ENCODE measurements at places on chromosomes 7 and 10. TPM values are rescaled to one million over a fixed set of nuclear protein-coding genes. Genes with fewer than 3 reads are reported as not detected.

DNA sequence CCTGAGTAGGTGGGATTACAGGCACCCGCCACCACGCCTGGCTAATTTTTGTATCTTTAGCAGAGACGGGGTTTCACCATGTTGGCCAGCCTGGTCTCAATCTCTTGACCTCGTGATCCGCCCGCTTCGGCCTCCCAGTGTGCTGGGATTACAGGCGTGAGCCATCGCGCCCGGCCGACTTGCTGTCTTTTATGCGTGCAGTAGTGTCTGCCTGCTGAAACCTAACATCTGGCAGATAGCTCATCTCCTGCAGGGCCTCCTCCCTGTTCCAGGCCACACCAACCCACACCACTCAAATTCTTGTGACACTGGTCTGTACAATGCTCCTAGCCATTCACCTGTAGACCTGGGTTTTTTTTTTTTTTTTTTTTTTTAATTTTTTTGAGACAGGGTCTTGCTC, 41.5 kb downstream of the BAIAP2L1 start:
- no peak for DNase-seq

DNA sequence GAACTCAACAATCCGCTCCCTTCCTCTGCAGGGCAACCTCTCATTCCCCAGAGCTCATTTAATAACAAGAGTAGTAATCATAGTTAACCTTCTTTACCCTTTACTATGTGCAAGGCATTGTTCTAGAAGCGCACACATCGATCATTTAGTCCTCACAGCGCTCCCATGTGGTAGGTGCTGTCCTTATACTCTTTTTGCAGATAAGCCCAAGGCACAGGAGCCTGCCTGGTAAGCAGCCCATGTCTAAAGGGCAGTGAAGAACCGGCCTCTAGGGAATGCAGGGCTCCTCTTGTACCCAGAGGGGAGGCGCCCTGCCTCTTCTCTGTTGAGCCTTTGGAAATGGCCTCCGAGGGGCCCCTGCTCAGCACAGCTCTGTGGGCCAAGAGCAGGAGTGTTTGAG, 14.3 kb downstream of the CHST3 start:
- DNase-seq = no peak

DNA sequence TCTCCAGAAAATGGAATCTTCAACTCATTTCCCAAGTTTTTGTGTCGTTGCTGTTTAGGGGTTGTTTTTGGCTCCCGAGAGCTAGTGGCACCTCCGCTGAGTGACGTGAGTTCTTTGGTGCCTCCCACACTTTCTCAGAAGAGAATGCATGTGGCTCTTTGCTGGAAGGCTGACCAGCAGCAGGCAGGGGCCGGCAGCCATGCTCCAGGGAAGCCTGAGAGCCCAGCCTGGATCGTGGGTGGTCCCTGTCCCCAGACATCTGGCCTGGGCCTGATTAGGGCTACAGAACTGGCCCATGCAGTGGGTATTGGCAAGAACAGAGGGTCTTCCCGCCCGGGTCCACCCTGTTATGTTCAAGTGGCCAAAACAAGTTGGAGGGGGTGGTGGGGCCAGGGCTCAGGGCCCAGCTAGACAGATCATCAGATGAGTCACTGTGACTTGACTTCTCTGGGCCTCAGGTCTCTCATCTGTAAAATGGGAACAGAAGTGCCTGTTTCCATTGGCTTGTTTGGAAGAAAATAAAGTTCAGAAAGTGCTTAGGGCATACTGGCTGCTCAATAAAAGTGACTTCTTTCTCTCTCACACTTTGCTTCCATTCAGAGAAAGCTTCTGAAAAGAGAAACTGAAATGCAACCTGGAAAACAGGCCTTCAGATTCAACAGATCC, 83.1 kb downstream of the STRA8 start:
- no peak for DNase-seq

DNA sequence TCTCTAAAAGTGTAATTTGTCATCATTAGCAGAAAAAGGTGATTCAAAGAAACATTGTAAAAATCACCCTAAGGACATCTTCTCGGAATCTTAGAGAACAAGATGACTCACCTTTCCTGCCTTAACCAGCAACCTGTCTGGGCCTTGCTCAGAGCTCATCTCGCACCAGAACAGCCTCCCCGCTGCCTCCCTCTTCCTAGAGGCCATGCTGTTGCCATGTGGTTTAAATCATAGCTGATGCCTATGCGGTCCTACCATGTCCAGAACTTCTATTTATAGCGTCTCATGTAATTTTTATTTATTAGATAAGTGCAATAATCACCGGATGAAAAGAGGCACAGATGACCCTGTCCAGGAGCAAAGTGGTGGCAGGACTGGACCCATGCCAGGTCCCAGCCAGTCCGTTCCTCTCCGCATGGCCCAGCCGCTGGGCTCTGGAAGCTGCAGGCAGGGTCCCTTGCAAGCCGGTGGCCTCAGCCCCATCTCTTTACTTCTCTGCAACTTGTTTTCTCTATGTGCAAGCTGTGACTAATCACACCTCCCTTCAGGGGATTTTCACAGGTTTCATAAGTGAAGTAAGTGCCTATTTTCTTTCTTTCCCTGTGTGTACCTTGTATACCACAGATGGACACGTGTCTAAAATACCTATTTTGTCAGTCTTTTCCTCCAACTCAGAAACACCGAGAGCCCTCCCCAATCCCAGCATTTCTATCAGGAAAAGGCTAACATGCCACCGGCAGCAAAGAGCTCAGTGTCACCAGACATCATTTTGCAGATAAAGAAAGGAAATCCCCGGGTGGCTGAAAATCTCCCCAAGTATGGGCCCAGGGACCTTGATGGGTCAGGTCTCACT, 27.1 kb downstream of the KLF6 start:
- no peak for DNase-seq

DNA sequence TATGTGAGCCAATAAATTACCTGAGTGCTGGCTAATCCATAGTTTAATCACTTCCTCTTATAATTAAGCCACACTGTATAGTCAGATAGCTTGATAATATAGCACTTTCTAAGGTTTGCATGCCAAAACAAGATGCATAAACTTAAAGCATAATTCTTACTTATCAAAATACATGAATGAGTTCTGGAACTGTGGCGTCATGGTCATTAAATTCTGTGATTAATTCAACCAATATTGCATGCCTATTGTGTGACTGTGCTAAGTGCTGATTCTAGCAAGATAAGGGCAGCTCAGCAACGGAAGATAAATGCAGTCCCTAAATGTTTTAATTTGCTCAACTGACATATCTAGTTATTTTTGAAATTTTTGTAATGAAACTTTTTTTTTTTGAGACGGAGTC, 29.7 kb downstream of the HOXA1 start:
- DNase-seq = no peak

DNA sequence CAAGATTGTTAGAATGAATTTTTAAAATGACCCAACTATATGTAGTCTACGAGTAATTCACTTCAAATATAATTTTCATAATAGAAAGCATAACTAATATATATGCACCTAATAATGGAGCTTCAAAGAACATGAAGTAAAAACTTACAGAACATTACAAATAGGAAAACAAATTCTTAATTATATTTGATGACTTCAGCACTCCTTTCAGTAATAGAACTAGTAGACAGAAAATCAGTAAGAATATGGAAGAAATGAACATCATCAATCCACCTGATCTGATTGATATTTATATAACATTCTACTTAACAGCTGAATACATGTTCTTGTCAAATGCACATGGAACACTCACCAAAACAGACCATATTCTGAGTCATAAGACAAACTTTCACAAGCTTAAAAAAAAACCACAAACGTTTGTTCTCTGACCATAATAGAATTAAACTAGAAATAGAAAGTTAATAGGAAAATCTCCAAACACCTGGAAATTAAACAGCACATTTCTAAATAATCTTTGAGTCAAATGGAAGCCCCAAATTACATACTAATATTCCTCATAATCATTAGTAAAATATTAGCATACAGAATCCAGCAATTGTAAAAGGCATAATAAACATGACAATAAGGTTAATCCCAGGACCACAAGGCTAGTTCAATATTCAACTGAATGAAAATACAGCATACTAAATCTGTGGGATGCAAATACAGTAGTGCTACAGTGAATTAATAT, 48.0 kb downstream of the BRAF start:
- no peak for DNase-seq

Gene MSMB
- total RNA-seq = 7.4 TPM

GRCh38 chr10:70405037-70405824, 1.3 kb downstream of the EIF4EBP2 start:
- peak; percentile 68 for DNase-seq

Gene C10orf67
- total RNA-seq = 0.45 TPM

Gene SH3PXD2A
- 7.5 TPM for total RNA-seq

- DNase-seq = no peak
Measured at GRCh38 chr7:22292531-22292930, 64.4 kb downstream of the RAPGEF5 start.

GRCh38 chr10:107653832-107654287, 489.4 kb upstream of the SORCS1 start:
- no peak for DNase-seq

Gene HABP2
- 1.0 TPM for total RNA-seq

Gene MYL10
- total RNA-seq = not detected

- no peak for DNase-seq
Measured at GRCh38 chr7:148929176-148929575, 45.1 kb upstream of the EZH2 start.

GRCh38 chr10:102904346-102904745, 13.7 kb upstream of the CNNM2 start:
- DNase-seq = no peak

Gene SPOCK2
- 205 TPM for total RNA-seq

DNA sequence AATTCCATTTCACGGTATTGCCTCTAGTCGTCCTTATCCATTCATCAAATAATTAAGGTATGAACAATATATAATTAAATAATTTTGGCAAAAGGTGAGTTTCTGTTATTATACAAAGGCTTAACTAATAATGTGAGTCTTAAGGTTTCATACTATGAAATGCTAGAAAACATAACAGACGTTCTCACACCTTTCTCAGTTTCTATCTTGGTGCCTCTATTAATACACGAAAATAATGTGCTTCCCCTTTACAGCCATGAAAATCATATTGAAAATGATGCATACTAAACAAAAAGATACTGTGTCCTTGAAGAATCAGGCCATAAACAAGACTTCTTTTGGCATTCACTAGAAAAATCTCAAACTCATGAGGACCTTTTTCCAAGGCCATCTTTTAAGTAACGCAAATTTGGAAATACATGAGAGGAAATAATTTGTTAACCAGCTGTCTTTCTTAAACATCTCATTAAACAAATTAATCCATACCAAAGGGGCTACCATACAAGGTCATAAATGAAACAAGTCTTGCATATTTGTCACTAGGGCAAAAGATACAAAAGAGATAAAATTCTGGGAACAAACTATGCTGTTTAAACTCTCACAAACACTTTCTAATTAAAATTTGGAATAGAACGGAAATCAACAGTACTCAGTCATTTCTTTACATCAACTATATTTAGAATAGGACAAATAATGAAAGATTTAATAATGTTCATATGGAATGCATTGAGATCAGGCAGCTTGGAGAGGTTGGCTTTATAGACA, 53.9 kb upstream of the CAV2 start:
- no peak for DNase-seq

DNA sequence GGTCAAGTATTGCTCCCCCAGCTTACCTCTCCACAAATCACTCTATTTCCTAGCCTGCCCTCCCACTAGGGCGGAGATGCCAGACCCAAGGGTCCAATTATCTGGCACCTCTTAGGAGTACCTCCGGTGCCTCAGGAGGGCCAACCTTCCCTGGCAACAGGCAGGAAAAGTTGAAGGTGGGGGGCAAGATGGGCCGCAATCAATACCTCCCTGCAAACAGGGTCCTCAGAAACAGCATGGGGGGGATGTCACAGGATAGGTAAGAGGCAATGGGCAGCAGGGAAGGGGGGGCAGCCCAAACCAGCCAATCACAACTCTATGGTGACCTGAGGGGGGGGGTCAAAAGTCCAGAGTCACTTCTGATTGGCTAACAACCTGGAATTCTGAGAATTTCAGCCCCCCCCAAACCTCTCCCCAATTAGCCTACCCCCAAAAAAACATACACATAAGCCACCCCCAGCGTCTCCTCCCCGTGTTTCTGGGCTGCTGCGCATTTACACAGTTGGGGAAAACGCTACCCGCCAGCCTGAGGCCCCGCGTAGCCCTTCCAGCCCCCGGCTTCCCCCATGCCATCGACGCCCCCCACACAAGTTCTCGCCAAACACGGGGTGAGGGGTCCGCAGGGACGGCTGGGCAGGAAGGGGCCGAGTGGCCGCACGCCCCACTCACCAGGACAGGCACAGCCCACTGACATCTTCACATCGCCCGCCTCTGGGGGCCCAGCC, 589 bp downstream of the LDB1 start:
- no peak for DNase-seq

Gene CTAGE4
- total RNA-seq = 20.0 TPM

Gene TRIM73
- 1.7 TPM for total RNA-seq

- no peak for DNase-seq
Measured at GRCh38 chr10:100576282-100576635, 40.5 kb downstream of the HIF1AN start.

GRCh38 chr7:151429237-151429559, 10.7 kb downstream of the CRYGN start:
- no peak for DNase-seq

DNA sequence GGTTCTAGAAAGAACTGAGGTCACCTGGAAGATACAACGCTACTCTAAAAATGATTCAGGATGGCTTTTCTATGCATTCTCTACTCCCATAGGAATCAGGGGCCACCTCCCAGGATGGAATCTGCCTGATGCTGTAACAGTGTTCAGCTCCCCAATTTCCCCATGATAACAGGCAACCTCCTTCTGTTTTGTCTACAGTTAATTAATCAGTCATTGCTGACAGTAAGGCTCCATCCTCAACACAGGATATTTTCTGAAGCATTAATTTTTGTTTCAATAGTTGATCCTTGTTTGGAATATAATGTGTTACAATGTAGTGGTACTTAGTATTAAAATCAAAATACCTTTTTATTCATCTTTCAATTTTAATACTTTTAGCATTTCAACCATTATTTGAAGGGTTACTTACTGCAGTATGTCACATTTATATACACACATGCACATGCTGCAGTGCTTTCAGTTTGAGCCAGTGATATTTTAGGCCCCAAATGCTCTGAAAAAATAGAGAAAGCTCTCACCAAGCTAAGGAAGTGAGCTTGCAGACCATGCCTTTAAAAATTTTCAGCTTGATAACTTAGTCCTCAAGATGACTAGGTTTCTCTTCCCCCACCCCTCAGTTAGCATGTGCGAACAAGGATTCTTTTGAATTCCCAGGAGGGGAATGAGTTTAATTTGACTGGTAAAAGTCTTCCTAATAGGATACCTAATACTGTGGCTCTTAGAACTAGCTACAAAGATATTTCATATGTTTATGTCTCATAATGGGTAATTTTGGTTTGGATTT, 592 bp upstream of the PIK3CG start:
- DNase-seq = no peak

Gene SPDYE9
- total RNA-seq = not detected

Gene DPY19L1
- 90.4 TPM for total RNA-seq

GRCh38 chr7:121282129-121282528, 46.7 kb upstream of the WNT16 start:
- no peak for DNase-seq

DNA sequence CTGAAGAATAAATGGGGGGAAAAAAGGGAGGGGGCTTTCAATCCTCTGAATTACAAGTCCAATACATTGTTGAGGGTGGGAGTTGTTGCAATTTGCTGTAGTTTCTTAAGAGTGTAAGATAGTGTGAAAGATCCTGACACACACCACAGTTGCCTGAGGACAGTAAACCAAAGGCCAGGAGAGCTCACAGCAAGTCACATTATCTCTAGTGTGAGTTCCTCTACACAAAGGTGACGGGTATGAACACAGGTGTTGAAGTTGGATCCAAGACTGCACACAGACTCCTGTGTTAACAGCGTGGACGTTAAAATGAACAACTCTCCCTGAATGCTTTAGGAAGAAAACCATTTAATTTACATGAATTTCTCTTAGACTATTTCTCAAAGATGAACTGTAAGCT, 12.0 kb downstream of the LARP4B start:
- no peak for DNase-seq

All from Calu3 (cell line).